ENCODE measurements at places on chromosomes 6 and 20.

GRCh38 chr6:39530201-39530759 lies 194.9 kb downstream of the KIF6 start:
- DNase-seq: no peak

- DNase-seq: no peak
Measured at GRCh38 chr6:106184629-106185028, 98.5 kb downstream of the PRDM1 start.

GRCh38 chr6:28335040-28335563 lies 846 bp downstream of the ZSCAN31 start:
- DNase-seq: peak; percentile 5

GRCh38 chr20:1214838-1215261 lies 11.0 kb upstream of the RAD21L1 start:
- DNase-seq: no peak

DNA sequence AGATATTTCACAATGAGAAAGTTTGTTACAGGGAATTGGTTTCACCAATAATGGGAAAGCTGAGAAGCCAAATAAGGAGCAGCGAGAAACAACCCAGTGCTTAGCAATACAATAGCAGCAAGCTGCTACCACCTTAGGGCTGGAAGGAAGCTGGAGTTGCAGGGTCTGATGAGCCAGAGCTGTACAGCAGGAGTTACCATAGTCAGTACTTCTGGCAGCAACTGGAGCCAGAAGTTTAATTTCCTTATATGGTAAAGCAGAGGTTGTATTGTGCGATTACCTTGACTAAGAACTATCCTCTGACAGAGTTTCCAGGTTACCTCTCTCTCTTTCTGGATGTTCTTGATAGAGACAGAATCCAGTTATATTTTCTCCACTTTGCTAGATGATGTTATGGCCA lies 137.1 kb upstream of the OLIG3 start:
- no peak for DNase-seq

GRCh38 chr6:47922391-47922790 lies 140.6 kb downstream of the OPN5 start:
- no peak for DNase-seq

DNA sequence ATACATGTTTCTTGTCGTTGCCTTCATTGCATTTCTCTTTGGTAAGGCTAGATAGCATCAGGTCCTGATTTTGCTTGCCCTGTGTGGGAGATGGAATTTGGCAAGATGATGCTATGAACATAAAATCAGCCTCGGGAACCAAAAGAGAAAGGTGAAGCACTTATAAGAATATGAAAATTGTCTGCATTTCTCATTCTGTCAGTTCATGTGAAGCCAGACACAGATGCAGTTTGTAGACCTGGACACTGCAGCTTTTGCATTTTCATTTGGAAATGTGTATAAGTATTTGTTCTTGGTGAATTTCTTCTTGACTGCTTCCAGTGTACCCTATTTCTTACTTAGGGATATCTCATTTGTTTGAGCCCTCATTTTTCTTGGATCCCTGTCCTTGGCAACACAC lies 1.3 kb downstream of the YWHAB start:
- no peak for DNase-seq

DNA sequence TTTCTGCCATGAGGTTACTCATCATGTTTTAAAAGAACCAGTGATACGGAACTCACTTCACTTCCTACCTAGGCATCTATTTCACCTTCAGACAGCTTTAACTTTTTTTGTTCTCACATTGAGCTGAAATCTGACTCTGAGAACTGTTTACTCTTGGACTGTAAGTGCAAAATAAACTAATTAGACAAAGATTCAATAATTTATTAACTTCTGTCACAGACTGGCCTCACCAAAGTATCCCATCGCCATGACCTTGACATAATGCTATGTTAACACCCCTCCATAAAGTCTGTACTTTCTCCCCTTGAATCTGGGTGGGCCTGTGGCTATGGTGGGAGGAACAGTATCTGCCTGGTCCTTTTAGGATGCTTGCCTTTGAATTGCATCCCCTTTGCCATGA lies 448.1 kb downstream of the CBLN4 start:
- DNase-seq: no peak

GRCh38 chr20:10550204-10551118 lies 115.4 kb downstream of the SLX4IP start:
- no peak for DNase-seq

GRCh38 chr6:108897371-108897770 lies 49.1 kb downstream of the ARMC2 start:
- DNase-seq: no peak

DNA sequence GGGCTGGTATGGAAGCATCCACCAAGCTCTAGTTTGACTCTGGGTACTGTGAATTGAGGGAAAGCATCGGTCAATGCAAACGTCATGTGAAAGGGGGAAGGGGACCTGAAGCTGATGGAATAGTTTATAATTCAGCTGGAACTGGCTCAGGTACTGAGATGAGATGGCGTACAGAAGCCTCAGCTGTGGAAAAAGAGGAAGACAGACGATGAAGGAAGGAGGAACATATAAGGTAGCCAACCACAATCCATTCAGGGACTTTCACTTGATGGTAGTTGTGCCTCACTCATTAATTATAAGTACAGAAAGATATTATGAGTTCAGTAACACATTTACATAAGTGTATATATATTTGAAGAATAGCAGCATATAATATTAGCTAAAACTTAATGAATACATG lies 2.7 kb downstream of the CALHM5 start:
- DNase-seq: no peak

GRCh38 chr6:91879386-91879995 lies 1292.6 kb upstream of the MAP3K7 start:
- DNase-seq: no peak

DNA sequence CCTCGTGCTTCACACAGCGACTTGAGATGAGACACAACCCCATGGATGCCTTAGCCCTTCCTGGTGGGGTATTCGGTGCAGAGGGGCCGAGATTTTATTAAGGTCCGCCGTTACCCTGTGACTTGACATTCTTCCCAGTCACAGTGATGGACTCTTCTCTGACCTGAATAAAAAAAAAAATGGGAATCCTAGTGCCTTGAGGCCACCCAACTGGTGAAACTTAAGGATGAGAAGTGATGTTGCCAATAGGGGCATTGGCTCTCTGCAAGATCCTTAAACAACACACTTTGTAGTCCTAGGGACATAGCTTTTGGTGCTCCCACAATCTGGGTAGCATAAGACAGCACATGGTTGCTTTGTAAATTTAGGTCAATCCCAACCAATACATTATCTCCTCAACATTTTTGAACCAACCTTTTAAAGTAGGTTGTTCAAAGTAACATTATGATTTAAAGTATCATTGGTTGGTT lies 814 bp upstream of the ADNP start:
- no peak for DNase-seq

GRCh38 chr20:59207742-59208357 lies 44.2 kb downstream of the ZNF831 start:
- DNase-seq: peak; percentile 87

DNA sequence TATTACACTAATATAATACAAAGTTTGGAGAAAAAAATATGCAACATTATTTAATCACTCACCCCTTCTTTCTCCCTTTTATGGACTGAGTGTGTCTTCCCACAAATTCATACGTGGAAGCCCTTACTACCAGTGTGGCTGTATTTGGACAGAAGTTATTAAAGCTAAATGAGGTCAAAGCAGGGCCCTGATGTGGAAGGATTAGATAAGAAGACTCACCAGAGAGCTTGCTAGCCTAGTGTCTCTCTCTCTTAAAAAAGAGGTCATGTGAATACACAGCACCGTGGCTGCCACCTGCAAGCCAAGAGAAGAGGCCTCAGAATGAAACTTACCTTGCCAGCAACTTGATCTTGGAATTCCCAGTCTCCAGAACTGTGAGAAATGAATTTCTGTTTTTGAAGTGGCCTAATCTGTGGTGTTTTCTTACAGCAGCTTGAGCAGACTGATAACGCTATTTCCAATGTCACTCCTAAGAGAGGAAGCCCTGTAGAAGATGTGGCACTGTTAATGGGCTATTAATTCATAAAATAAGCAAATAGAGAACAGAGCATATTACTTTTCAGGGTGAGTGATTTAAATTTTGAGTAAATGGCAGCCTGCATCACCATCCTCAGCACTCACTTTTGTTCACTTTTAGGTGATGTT lies 233.4 kb downstream of the TBC1D7 start:
- no peak for DNase-seq

- no peak for DNase-seq
Measured at GRCh38 chr20:59124296-59125029, 39.2 kb upstream of the ZNF831 start.

GRCh38 chr20:31691646-31692275 lies 30.9 kb downstream of the BCL2L1 start:
- DNase-seq: no peak

- DNase-seq: no peak
Measured at GRCh38 chr6:35483893-35484645, 12.8 kb downstream of the TEAD3 start.

- no peak for DNase-seq
Measured at GRCh38 chr6:21085643-21086042, 507.9 kb upstream of the SOX4 start.

- no peak for DNase-seq
Measured at GRCh38 chr6:41171908-41172307, 9.0 kb upstream of the TREM2 start.

GRCh38 chr6:39312912-39313525 lies 1.2 kb downstream of the KCNK17 start:
- DNase-seq: no peak

- DNase-seq: no peak
Measured at GRCh38 chr6:92847988-92848387, 571.4 kb downstream of the EPHA7 start.
